Stimulated activated CD4-positive, alpha-beta T cell treated with anti-CD3 and anti-CD28 coated beads, Interleukin-4, amount 100 ng/mL, for 4 hours (primary cell): ENCODE measurements at places on chromosomes 7 and 10.

- DNase-seq: no peak
Observed at GRCh38 chr7:131533151-131533559, 23.3 kb downstream of the PODXL start.

DNA sequence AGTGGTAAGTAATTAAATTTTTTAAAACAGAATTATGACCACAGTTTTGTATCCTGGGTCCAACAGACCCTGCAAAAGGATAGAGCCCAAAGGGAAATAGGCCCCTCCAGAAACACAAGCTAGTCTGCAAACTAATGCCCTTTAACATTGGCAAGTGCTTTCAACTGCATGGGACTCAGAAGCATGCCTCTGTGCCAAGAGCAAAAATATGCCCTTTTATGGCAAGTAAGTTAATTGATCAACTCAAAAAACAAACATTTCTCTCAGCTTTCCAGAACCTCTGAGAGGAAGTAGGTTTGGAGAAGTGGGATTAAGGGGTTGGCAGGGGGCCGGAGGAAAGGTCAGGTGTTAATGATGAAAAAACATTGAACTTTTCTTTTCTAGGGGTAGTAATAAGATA is 186.6 kb upstream of the PRSS1 start:
- no peak for DNase-seq

DNA sequence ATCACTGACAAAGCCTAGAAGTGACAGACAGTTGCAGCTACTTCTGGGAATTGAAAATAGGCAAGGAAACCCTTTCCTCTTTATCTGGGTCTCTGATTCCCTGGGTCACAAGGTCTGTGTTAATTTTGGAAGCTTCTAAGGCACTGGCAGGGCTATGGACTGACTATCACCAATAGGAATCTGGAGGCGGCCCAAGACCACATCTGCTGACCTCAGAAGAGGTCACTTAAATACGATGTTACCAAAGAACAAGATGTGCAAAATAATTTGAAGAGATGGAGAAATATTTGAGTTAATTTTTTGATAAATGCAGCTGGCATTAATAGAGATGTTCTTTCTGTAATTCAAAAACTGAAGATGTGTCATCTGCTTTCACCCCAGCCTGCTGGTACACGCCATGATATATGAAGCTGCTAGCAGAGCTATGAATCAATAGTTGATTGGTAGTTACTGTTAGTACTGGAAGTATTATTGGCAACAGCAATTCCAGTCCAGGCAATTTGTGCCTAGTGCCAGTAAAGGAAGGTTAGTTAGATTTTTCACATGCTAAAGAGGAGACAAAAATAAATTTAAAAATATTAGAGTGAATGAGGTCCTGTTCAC is 5.5 kb upstream of the STEAP4 start:
- no peak for DNase-seq

GRCh38 chr7:158391541-158391940 is 196.1 kb downstream of the PTPRN2 start:
- no peak for DNase-seq

DNA sequence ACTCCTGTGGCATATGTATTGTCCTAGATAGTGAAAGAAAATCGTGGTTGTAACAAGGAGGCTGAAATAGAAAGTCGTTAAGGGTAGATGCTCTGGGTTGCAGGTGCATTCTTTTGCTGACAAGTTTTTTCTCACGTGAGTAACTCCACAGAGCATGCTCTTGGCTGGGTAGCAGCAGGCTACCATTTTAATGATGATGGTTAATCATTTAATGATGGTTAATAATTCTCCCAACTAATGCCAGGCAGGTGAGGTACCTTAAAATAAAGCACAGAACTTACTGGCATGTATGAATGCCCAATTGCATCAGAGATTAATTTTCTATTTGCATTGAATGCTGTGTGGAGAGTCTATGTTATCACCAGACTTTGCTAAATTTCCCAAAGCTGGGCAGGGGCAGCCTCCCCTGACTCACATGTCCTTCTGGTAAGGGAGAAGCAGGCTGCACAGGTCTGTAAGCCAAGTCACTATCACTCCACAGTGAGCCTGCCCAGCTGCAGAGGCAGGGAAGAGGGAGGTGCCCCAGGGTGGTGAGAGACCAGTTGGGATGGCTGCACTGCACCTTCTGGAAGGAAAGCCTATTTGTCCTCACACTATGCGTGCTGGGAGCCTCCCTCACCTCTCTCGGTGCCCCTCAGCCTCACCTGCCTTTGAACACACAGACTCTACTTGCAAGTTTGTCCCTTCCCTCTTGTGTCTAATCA is 287.0 kb upstream of the IGFBP3 start:
- DNase-seq: no peak

DNA sequence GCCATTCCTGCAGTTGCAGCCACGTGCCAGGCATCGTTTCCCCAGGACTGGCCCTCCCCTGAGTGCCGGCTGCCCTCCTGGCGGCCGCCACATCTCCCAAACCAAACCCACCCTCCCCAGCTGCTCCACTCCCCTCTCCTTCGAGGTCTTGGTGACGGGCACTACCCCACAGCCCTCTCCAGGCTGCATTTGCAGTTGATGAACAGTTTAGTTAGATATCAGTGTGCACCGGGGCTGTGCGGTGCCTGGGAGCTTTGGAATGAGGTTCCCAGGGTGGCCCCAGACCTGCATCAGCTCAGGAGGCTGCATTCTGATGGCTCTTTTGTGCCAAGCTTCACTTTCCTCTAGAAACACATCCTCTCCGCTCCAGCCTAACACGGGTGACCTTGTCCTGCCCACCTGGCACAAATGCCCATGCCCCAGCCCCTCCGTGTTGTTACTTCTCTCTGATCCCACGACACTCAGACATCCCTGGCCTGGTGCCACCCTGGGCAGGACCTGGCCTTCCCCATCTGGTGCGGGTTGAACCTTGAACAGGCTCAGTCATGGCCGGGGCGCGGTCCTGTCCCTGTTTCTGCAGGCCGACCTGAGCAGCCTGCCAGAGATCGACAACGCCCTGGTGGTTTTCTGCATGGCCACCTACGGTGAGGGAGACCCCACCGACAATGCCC is 14.5 kb downstream of the TMEM120A start:
- DNase-seq: no peak

DNA sequence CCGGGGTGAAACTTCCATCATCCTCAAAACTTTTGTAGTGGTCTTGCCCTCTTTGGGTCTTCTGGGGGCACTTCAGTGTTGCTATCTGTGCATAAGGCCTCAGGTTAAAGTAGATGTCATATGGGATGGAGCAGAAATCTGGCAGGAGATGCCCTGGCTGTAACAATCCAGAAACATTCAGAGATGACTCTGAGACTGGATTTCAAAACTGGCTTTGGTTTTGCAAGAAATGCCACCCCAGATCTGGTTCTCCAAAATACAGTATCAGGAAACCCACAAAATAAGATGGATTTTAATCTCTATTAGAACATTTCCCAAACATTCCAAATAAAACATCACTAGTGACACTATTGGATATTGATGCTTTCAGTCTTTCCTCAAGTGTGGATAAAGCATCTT is 191.5 kb downstream of the REEP3 start:
- DNase-seq: no peak

GRCh38 chr10:91050371-91051034 is 129.6 kb upstream of the ANKRD1 start:
- DNase-seq: no peak

DNA sequence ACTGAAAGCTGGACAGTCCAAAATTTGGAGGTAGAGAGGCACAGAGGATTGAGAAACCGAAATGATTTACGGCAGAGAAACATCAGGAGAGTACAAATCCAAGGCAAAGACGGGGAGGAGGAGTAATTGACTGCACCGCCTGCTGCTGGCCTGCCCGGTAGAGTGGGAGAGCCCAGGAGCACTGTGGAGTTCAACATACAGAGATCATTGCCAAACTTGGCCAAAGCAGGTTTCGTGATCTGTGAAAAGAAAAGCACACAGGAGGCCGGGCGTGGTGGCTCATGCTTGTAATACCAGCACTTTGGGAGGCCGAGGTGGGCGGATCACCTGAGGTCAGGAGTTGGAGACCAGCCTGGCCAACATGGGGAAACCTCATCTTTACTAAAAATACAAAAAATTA is 306.0 kb upstream of the PFKP start:
- DNase-seq: no peak

DNA sequence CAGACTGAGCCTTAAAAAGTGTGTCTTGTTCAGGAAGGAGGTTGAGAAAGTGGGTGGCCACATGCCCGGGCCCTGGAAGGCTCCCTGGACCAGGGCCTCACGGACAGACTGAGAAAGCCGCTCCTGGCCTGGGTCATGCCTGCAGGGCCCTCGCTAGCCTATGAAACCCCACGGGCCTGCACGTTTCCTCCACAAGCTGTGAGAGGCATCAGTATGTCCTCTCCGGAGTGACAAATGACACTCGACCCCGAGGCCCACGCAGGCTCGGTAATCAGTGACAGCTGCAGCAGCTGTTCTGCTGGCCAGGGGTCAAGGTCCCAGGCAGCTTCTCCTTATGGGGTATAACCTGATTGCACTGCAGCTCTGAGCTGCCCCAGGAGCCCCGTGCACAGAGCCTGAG is 47.6 kb downstream of the ASB13 start:
- no peak for DNase-seq

- DNase-seq: no peak
Observed at GRCh38 chr10:75108684-75109458, 2.6 kb upstream of the SAMD8 start.

DNA sequence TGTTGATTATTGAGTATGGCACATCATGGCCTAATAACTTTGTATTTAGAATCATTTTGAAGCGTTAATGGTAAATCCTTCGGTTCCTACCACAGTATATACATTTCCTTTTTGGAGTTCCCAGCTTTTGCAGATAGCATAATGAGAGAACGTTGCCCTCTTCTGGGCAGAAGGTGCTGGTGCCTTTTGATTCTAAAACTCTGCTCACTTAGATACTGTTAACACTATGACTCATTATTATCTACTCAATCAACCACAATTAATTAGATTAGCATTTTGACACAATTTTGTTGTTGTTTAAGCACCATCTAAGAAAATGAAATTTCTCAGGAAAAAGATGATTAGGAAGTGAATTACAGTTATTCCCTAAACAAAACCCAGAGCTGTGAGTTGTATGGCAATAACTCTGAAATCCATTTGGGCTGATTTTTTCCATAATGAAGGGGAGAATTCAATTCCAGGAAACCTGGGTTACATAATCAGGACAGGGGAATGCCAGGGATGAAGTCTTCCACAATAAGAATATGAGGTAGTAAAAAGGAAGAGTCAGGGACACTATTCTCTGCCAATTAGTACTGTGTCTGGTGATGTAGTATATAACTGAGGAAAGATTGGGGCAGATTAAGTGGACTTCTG is 11.5 kb upstream of the DLD start:
- peak; percentile 12 for DNase-seq

- DNase-seq: no peak
Observed at GRCh38 chr7:28784171-28784902, 173.8 kb downstream of the TRIL start.

DNA sequence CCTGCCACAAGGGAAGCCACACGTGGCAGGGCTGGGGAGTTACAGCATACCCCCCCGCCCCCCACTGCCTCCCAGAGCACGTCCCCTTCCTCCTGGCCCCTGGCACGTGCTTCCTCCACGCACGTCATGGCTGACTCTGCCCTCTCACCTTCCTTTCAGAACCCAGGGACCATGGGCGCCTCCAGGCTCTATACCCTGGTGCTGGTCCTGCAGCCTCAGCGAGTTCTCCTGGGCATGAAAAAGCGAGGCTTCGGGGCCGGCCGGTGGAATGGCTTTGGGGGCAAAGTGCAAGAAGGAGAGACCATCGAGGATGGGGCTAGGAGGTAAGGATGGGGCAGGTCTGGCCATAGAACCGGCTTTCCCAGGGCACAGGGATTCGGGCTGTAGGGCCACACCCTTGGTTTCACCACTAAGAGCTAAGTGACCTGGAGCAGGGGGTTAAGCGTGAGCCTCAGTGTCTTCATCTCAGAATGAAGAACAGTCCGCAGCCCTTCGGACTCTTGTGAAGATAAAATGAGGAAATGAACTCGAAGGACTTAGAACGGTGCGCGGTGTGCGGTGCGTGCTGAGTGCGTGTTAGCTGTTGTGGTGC is 2.5 kb downstream of the NUDT1 start:
- DNase-seq: no peak

- DNase-seq: no peak
Observed at GRCh38 chr10:105950410-105950809, 1214.1 kb downstream of the SORCS1 start.

DNA sequence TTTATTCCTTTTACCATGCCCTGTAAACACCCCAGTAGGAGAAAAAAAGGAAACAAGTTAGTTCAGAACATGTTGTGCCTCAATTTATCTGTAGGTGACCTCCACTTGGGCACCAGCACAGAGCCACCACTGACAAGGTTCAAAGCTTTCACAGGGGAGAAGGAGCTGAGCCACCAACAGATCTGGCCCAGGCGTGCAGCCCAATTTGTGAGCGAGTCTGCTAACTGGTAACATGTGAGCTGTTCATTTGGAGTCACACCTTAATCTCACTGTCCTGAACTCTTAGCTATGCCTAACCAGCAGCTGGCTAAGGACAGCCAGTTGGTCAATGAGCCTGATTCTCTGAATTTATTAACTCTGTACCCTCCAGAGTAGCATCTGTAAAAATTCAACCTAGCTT is 78.4 kb upstream of the CAMK2B start:
- DNase-seq: no peak

DNA sequence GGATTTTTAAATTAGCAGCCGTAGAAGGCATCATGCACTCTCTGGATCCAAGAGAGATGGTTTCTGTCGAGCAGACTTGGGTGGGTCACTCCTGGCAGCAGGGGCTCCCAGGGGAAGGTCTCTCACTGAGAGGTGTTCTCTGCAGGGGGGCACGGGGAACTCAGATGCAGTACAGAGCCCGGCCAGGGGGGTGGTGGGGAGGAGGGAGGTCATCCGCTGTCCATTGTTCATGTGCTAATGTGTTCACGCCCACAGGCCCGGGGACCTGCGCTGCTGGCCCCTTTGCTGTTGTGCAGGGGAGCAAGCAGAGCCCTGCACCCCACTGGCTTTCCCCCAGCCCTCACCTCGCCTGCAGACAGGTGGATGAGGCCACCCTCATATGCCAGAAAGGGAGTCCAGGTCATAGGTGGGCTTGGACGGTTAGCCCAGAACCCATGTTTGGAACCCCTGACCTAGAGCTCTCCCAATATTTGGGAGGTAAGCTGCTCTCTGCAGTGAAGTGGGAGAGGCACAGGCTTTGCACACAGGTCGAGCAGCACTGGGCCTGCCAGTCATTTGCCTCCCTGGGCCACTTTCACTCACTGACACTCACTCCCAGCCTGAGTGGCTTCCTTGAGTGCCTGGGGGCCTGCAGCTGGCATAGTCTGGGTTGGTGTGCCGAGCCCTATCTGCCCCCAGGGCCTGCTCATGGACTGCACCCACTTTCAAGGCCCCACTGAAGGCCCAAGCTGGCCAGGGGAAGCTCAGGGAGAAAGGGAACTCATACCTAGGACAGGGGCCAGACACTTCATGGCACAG is 12.6 kb upstream of the TBRG4 start:
- DNase-seq: no peak

- DNase-seq: no peak
Observed at GRCh38 chr10:79314761-79315601, 32.3 kb upstream of the PPIF start.

GRCh38 chr7:132386201-132386681 is 190.0 kb downstream of the PLXNA4 start:
- no peak for DNase-seq

GRCh38 chr7:142854372-142855113 is at the start of gene EPHB6:
EPHB6 (plus strand) TSS chr7:142855076; CDS start chr7:142863228, 8,152 bp downstream.
- DNase-seq: peak; percentile 37
